ENCODE measurements at places on chromosomes 1 and 21.

DNA sequence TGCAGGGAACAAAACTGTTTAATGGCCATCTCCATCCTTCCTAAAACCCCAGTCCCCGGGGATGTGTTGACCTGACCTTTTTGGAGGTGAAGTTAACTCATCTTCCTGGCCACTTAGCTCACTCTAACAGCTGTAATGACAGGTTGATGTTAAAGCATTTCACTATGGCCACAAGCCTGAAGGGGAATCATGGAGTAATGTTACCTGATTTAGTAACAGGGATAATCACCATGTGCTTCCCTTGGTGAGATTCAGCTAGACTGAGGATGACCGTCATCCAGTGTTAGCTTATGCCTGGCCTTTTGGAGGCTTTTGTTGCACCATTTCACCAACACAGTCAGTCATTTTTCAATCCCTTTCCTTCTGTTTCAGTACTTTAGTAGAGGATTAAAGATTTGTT is 64.3 kb upstream of the RAVER2 start:
- DNase-seq, result no peak

- no peak for DNase-seq
Observed at GRCh38 chr1:86227026-86227425, 70.5 kb upstream of the COL24A1 start.

DNA sequence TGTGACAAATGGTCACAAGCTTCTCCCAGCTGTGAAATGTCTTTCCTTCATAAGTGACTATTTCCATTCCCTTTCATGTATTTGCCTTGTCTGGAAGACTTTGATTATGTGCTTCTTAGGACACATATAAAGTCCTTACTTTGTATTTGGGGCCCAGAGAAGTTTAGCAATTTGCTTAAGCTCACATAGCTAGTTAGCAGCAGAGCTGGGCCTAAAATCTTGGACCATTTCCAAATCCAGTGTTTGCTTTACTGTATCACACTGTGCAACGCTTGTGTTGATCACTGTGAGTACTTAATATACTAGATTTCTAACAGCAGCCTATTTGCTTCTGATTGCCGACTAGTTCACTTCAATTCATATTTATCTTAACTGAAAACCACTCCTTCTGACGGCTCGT is 2.2 kb upstream of the KCNA3 start:
- DNase-seq, result peak; percentile 15

- DNase-seq, result peak; percentile 74
Observed at GRCh38 chr1:61224609-61225008, 142.2 kb downstream of the NFIA start.

- no peak for DNase-seq
Observed at GRCh38 chr1:240608707-240609106, 3.2 kb downstream of the GREM2 start.

DNA sequence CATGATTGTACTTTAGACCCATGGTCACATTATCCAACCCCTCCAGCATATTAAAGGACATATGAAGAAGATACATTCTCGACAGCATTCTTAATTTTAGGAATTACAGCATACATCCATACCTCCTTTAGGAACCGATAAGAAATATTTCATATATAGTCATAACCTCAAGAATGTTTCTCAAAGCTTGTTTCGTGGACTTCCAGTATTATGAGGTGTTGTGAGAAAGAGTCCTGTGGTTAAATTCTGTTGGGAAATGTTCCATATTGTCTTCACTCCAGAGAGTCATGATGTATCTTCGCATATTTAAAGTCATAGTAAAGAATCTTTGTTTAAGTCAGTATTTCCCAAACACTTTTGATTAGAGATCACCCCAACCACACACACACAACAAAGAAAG is 321.0 kb upstream of the SNX7 start:
- DNase-seq, result no peak

DNA sequence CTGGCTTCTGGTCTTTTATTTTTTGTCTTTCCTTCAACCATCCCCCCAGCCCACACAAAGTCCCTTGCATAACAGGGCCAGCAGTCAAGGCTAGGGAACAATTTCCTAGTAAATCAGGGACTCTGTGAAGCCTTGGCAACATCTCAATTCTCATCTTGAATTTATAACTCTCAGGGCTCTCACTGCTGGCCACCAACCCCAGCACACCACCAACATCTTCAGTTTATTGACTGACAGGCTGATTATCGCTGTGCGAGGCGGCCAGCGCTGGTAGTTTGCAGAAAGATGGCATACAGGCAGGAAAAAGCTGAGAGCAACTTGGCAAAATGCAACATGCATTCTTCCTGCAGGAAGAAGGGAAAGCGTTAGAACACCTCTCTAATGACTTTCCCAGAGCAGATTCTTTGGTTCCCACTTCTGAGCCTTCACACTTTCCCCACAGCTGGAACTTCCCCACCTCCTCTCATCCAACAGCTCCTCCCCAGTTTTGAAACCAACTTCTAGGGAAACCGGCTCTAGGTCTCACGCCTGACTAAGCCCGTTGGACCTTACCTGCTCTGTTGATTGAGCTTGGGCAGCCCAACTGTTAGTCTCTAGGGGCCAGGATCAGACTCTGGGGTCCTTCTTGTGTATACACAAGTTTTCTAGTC is 26.3 kb upstream of the CSF1 start:
- no peak for DNase-seq

- DNase-seq, result no peak
Observed at GRCh38 chr1:242784084-242784483, 259.6 kb upstream of the PLD5 start.

GRCh38 chr1:175543447-175543846 is 199.9 kb downstream of the TNR start:
- DNase-seq, result no peak

GRCh38 chr21:16842696-16843035 is 670.2 kb upstream of the CXADR start:
- DNase-seq, result no peak

GRCh38 chr1:37158113-37158749 is 123.9 kb upstream of the GRIK3 start:
- DNase-seq, result no peak

GRCh38 chr1:109984190-109984455 is 442 bp upstream of the AHCYL1 start:
- DNase-seq, result no peak

- no peak for DNase-seq
Observed at GRCh38 chr1:226602186-226603021, 53.8 kb downstream of the STUM start.

DNA sequence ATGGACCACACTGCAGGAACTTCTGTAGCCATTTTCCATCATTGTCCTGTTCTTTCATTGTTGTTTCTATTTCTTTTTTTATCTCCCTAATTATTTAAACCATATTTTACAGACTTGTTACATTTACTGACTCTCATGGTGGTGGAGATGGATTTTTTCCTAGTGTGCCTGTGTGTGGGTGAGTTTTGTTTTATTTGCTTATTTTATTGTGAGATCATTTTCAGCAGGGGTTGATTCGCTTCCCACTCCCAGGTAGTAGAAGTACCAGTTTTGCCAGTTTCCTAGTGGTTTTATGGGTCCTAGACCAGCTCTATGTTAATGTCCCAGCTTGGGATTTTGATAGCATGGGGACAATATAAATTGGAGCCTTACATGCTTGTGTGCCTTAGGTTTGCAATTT is 80.0 kb upstream of the BACH1 start:
- DNase-seq, result no peak

All from A673 (cell line).